ENCODE measurements at places on chromosomes 6 and 20.

DNA sequence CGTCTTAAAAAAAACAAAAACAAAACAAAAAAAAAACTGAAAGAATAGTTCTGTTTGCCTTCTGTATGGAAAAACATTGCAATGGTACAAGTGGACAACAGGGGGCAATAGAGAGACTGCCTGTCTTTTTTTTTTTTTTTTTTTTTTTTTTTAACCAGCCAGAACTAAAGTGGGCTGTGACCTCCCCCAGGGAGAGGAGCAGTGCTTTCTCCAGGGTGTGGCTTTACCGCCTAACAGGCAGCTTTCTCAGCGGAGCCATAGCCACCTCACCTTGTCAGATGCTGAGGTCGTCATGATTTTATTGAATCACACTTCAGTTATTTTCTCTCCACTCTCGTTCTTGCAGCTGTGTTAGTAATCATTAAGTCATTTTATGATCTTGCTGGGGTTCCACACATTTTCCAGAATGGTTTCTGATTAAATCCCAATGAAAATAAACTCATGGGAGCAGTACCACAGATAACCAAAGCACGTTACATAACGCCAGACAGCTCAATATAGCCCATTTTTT lies 78.4 kb downstream of the GMPR start:
- DNase-seq: no peak

DNA sequence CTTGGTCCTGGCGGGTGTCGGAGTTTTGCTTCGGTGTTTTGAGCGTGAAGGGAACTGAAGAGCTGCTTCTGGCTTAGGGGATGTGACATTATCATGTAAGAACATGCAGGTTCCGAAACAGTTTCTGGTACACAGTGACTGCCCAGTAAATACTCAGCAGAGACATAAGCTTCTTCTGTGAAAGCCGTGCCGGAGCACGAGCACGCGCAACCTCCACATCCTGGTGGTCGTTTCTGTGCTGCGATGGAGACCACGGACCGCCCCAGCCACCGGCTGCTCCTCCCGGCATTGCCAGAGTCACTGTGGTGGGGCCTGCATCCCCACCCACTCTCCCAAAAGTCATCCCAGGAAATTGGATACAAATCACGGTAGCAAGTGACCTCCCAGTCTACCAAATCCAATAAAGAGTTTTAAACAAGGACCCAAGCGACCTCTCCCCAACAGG lies 18.7 kb downstream of the KIF25 start:
- no peak for DNase-seq

DNA sequence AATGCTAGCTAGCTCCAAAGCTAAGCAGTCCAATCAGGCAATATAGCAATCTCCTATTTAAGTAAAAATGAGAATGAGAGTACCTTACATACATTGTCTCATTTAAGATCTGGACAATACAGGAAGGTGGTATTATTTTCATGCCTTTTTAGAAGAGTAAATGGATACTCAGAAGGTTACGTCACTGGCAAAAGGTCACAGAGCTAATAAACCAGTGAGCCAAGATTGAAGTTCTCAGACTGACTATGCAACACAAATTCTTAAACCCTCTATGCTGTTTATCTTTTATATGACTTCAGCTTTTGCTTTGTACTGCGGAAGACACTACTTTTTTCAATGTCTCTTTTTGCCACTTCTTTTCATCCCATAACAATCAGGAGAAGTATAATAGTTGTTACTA lies 135.2 kb upstream of the PRL start:
- DNase-seq: no peak

GRCh38 chr6:20885076-20885475 lies 350.8 kb downstream of the CDKAL1 start:
- no peak for DNase-seq

DNA sequence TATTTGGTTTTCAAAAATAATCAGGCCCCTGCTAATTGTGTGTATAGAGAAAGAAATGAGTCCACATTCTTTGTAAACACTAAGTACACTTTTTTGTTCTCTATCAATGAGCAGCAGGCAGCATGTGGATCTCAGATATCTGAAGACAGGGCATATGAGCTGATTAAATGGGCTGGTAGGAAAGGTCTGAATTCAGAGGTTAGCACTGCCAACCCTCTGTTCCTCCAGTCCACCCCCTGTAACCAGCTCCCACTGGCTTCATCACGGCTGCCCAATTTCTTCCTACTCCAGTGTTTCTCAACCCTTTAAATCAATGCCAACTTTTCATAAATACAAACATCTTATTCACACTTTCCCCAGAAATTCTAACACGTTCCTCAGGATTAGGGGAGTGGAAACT lies 128.5 kb downstream of the TPBG start:
- DNase-seq: no peak

DNA sequence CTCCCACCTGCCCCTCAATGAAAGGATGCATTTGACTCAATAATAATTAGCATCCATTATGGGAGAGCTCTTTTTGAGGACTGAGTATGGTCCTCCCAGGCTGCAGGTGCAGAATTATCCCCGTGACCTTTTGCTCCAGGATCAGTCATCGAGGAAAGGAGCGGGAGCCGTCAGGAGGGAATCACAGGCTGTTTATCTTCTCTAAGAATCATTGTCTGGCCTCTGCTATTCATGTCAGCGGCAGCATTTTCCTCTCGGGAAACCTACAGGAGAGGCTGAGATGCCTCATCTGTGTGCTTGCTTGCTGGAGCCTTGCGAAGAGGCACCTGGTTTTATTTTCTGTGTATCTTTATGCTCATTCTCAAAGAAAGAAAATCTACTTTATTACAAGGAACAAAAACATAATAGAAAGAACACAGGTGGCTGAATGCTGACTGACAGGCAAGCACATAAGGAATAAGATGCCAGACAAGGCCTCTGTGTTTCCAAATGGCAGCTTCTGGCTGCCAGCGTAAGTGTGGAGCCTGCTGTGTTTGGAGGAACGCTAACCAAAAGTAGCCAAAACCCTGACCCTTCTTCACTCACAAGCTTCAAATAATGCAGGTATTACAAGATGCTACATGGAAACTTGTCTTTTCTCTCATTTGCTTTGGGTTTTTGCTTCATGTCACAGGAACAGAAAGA lies 539.1 kb upstream of the MARCKS start:
- DNase-seq: no peak

GRCh38 chr6:150685860-150686259 lies 86.2 kb downstream of the PLEKHG1 start:
- DNase-seq: peak; percentile 23

GRCh38 chr6:14571746-14572145 lies 454.2 kb downstream of the CD83 start:
- no peak for DNase-seq

- DNase-seq: no peak
These were observed 110.2 kb downstream of the LAMA2 start for GRCh38 chr6:128993166-128993565.

DNA sequence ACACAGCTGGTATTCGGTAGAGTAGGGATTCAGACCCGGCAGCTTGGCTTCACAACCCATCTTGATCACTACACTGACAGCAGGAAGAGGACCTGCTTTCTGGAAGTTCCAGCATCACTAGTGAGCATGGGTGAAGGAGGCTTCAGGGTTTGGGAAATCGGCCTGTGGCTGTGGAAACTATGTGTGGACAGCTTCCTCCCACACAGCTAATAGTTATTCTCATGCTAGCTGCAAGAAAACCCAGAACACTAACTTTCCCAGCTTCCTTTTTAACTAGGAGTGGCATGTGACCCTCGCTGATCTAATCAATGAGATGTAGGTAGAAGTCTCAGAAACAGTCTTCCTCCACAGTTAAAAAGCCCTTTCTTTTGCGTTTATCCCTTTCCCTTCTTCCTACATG lies 36.3 kb upstream of the SIRPA start:
- DNase-seq: no peak

GRCh38 chr20:41173161-41173721 lies 35.9 kb downstream of the PLCG1 start:
- peak; percentile 50 for DNase-seq

DNA sequence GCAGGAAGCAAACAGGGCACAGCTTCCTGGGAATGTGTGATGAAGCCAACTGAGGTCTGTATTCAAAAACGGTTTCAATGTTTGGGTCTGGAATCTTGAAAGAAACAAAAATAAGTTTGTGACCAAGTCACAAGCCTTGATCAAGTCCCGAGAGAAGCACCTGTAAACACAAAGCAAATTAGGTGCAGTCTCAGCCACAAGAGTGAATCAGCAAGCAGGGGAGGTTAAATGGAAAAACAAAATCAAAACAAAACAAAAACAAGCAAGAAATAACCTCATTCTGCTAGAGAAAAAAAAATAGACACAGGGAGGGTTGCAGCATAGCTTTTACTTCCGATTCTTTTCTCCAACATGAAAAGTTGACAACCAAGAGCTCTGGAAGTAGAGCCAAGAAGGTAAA lies 201.7 kb downstream of the CLIC5 start:
- DNase-seq: no peak

GRCh38 chr6:140774080-140774505 lies 1358.6 kb upstream of the GJE1 start:
- no peak for DNase-seq

GRCh38 chr6:45727228-45727627 lies 288.4 kb downstream of the CLIC5 start:
- DNase-seq: no peak

DNA sequence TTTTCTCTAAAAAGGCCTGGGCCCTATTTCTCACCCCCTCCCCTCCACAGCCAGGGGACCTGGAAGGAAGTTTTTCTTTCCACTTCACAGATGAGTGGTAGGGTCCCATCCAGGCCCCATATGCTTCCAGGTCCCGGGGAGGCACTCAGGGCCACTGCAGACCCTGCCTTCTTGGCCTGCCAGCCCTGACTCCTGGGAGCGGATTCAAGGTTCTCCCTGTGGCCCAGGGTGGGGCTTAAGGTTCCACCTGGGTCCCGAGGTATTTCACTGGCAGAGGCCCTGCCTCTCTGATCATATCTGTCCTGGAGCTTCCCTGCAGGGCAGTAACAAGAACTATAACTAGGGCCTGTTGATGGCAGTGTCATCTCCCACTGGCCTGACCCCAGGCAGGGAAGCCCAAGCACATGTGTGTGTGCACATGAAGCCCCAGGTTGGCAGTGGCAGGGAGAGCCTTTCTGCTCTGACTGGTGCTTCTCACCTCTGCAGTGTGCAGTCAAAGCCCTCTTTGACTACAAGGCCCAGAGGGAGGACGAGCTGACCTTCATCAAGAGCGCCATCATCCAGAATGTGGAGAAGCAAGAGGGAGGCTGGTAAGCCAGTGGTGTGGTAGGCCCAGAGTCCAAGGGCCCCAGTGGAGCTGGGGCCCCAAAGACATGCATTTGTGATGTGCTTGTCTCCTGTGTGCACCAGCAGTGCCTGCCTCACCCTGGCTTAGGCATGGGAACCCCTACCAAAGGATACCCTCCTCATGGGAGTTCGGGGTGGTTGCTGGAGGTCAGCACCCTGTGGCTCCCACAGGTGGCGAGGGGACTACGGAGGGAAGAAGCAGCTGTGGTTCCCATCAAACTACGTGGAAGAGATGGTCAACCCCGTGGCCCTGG lies 31.2 kb downstream of the PLCG1 start:
- no peak for DNase-seq

DNA sequence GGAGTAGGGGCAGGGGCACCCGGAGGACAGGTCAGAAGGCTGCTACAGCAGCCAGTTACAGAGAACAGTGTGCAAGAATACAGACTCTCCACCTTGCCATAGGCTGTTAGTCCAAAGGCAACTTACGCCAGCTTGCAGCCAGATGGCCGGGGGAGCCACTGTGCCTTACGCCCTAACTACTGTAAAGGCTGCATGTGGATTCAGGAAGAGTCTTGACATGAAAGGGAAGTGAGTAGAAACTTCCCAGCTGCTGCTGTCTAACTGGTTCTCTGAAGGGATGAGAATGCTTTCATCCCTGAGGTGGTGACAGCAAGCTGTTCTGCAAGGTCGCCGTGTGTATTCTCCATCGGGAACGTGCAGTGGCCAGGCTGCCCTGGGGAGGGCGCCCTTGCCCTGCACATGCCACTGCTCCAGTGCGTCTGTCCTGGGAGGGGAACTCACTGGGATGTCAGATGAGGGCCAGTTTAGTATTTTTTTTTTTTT lies 46.1 kb downstream of the LYRM4 start:
- DNase-seq: no peak

- DNase-seq: no peak
These were observed 216.7 kb downstream of the SYNDIG1 start for GRCh38 chr20:24686156-24686555.

DNA sequence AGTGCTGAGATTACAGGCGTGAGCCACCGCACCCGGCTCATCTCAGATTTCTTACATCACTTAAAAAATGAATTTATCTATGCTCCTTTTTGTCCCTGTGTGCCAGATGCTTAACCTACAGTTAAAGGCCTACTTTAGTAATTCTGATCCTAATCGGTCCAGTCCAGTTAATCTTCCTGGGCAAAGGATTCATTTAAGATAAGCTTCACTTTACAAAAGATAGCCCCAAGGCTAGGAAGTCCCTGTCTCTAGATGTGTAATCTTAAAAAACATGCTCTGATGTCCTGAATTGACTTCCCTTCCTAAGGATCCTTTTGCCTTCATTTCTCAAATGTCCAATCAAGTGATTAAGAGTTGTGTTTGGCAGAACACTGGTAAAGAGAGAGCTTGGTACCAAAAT lies 68.4 kb upstream of the IPCEF1 start:
- DNase-seq: no peak

DNA sequence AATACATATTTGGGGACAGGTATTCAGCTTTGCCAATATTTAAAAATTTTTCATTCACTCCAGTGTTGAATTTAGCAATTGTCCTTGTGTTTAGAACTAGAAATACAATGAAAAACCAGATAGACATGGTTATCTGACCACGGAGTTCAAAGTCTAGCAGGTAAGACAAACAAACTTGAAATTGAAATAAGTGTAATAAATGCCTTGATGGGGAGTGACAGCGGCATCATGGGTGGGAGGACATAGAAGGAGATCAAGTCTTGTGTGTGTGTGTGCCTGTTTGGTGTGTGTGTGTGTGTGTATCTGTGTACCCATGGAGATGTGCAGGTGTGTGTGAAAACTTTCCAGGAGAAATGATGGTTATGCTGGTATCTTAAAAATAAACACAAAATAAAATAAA lies 750.0 kb upstream of the CITED2 start:
- no peak for DNase-seq

DNA sequence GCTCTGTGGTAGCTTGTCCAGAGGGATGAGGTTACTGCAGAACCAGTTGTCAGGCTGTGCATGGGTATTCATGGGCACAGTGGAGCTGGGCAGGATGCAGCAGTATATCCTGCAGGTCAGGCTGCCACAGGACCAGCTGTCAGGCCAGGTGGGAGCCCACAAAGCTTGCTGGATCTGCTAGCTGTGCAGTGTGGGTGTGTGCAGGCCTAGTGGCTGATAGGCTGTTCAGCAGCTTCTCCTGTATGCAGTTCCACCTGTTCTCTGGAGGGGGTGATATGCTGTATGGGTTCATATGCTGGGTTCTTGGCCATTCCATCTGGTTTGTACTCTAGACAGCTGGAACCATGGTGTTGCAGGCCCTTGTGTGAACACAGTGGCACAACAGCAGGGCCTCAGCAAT lies 40.6 kb upstream of the TPD52L1 start:
- no peak for DNase-seq

DNA sequence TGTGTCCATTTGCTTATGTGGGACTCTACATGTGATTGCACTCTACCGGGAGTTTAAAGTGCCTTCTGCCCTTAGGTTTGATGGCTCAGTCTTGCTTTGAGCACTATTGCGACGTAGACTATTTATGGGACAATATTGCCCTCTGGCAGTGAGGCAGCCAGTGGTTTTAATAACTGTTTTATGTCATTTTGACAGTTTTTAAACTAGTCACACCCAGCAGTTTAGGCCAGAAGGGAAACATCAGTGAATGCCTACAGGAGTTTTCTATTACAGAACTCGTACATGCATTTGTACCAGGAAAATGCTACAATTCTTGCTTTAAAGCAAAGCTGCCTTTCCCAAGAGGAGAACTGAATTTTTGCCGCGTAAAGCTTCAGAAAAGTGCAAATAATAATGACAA lies 813.7 kb downstream of the KIF16B start:
- no peak for DNase-seq
